Right lung (tissue), 10 donors: ENCODE measurements at places on chromosomes 7 and 10.

DNA sequence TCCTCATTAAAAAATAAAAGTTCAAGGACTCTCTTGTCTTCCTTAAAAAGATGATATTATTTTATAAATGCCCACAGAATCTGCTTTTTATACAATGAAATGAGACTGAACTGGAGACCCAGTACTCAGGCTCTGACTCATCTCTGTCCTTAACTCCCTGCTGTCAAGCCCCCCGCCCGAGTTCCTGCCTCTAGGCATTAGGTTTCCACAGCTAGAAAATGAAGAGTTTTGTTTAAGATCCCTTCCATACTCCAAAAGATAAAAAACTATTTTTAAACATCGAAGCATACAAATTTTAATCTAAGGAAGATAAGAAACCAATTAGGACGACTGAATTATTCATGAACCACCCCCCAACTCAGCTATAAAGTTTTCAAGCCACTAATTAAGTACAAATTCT is 97.7 kb upstream of the FEZF1 start:
- DNase-seq: no peak

DNA sequence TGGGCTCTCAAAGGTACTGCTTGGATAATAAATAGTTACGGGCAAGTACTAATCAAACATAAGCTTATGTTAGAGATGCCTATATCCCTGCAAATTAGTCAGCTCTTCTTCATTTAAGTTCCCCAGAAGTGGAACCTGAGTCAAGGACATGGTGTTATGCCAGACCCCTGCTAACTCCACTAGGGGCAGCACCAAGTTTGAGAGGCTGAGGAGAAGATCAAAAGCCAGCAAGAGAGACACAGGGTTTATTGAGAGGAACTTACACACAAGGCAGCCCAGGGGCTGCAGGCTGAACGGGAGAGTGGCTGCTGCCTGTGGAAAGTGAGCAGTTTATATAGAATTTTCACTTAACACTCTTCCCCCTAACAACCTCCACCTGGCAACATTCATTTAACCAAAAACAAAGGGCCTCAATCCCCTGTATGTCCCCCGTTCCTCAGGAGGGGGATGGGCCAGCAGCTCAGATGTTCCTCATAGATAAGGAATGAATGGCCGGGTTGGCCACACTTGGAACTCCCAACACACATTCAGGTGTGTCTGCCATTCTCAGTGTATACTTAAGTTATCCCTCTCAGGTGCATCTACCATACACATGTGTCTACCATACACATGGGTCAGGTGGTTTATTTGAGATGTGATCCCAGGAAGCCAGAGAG is 62.6 kb upstream of the GHITM start:
- no peak for DNase-seq

DNA sequence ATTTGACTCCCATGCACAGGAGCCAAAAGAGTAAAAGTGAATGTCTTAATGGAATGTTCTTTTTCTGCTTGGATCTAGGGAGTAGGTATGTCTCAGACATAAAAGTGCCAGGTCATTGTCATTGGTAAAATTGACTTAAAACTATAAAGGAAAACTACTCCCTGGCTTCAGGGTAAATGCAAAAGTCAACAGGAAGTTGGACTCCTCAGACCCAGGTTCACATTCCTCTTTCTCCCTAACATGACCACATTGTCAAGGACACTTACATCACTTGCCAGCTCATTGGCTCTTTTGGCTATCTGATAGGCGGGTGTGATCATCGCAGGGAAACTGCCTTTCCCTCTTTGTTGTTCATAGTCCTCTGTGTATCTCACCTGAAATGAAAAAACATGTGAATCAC is 13.7 kb downstream of the NRAP start:
- no peak for DNase-seq

DNA sequence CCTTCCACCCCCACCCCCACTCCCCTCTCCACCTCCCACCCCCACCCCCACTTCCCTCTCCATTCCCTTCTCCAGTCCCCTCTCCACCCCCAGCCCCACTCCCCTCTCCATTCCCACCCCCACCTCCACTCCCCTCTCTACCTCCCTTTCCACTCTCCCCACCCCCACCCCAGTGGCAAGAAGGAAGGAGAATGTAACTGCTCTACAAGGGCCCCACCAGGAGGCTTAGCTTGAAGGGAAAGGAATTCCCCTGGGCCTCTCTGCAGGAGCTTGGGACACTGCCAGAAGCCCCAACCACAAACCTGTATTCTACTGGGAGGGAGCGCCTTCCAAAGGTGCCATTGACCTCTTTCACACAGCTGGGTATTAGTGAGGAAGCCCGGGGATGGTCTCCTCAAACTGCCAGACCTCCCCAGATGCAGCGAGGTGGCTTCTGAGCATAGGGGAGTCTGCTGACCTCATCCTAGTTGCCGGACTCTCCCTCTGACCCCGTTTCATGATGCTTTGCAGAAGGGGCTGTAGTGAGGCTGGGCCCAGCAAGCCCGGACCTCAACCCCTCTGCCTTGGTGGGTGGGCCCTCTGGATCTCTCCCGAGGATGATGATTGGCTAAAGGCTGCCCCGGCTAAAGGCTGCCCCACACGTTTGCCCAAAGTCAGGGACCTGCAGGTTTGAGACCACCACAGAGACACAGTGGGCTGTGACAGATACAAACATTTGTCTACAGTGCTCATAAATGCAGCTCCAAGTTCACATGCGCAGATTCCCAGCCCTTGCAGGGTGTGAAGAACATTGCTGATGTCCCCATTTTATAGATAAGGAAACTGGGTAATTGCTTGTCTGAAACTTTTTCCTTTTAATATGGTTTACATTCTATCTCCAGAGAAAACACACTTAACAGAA is 2.9 kb downstream of the DEPP1 start:
- peak; percentile 61 for DNase-seq

GRCh38 chr7:100171840-100172239 is 3.4 kb upstream of the GAL3ST4 start:
- DNase-seq: no peak

- peak; percentile 11 for DNase-seq
Measured at GRCh38 chr7:32379510-32380112, 110.6 kb downstream of the LSM5 start.

DNA sequence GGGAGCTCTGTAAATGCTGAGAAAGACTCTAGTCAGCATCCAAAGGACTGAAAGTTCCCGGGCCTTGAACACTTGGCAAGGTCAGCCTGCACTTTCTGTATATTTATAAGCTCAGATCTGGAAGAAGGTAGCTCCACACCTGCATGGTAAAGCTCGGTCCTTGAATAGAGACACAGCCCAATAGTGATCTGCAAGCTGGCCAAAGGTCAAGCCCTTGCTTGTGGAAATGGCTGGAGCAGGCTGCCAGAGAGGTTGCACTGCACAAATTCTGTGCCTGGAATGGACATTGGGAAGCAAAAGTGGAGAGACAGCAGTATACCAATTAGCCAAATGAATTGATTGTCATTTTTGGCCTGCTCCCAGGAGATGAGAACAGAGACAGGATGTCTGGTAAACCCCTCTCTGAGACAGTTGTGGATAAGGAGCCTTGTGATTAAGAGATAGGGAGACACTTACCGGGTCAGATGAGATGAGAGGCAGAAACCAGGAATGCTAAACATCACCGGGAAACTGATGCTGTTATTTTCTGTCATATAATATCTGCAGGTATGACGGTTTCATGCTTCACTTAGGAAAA is 8.0 kb upstream of the FRA10AC1 start:
- no peak for DNase-seq

DNA sequence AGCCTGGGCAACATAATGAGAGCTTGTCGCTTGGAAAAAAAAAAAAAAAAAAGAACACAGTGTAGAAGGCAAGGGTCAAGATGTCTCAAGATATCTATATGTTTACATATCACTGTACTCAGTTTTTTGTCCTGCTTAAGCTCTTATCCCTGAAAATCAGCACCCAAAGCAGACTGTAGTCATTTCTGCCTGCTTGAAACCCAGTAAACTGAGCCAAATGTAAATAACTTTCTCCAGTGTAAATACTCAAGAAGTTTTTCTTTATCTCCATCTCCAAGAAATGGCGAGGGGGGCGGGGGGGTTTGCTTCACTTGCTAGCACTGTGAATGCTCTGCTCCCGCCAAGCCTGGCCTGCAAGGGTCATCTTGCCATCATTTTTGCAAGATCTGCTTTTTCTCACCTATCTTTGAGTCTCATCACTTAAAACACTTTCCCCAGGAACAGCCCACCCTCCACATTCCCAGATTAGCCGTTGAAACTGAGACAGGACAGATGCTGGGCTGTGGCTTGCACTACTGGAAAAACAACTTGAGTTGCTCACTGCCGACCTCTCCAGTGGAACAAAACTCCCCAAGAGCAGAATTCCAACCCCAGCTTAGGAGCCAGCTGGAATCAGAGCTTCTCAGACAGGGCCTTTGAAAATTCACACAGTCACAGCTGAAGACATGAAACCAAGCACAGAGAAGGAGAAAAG is 54.6 kb downstream of the AFAP1L2 start:
- DNase-seq: peak; percentile 81

DNA sequence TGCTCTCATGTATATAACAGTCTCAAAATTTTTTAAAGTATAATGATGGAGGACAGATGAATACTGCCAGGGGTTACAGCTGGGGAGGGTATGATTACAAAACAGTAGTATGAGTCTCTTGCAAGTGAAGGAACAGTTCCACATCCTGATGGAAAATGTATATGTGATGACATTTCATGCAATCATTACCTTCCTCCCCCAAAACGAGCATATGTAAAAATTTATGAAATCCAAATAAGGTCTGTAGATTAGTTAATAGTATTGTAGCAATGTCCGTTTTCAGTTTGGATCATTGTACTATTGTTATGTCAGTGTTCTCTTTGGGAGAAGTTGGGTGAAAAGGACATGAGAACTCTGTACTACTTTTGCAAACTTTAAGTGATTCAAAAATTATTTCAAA is 38.0 kb downstream of the DRGX start:
- DNase-seq: no peak

DNA sequence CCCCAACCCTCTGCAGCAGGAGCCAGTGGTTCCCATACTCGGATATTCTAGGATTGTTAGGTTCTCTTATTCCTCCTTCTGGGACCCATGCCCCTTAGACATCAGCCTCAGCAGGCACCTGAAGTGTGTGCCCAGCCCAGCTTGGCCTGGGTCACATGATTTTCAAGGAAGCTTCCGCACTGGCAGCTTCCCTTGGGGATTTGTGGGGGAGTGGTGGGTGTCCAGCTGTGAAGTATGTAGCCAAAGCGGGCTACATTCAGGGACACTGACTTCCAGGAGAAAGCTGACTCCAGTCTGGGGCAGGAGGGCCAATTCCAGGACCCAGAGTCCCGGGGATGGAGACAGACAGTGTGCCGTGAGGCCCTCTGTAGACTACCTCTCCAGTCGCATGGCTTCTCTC is 1.3 kb downstream of the LDB1 start:
- no peak for DNase-seq

DNA sequence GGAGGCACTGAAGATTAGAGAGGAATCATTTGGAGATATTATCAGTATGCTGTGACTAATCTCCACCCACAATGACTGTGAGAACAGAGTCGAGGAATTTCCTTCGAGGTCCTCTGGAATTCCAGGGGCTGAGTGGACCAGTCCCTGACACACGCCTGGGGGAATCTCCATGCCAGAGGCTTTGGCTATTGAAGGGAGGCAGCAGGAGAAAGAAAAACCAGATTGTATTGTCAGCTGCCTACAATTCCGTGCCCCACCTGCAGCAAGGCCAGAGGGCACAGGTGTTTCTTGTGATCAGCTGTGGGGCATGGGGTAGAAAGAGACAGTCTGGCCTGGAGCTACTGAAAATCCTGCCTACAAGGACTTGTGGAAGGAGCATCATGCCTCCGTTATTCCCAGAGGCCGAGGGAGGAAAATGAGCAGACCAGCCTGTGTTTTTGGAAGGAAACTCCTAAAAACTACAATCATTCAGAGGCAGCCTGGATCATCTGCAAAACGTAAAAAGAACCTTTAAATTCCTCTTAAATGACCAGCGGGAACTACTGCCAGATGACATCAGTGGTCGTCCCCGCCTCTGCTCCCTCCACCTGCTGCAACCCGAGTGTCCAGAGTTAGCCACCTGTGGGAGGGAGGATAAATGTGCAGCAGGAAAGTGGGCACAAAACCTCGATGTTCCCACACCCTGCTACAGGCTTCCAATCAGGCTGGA is 25.4 kb upstream of the ANK3 start:
- no peak for DNase-seq

DNA sequence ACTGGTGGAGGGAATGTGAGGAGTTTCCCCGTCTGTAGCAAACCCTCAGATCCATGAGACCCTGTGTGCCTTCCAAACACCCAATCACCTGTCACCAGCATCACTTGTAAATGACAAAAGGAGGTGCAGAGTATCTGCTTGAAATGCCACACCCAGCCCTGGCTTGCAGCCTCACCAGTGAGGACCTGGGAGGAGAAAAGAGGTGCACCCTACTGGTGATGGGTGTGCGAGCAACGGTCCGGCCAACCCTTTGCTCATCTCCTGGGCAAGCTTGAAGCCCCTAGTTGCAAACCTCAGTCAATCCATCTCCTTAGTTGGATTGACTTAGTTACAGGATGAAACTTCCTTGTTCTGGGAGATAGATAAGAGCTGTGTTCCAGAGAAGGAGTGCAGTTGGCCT is 62.4 kb upstream of the WAPL start:
- no peak for DNase-seq

DNA sequence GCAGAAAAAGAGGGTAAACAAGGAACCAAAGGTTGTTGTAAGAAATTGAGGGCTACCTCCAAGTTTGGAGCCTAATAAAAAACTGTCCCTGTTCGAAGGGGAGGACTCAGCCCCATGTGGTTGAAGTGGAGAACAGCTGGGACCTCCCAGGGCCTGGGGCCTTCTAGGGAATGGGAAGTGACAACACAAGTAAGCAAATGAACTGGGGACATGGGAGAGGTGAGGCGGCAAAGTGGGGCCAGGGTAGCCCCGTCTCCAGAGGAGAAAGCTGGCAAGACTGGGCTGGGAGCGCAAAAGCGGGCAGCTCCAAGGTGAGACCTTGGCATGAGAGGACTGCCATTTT is 198.1 kb downstream of the ZNF438 start:
- DNase-seq: no peak

DNA sequence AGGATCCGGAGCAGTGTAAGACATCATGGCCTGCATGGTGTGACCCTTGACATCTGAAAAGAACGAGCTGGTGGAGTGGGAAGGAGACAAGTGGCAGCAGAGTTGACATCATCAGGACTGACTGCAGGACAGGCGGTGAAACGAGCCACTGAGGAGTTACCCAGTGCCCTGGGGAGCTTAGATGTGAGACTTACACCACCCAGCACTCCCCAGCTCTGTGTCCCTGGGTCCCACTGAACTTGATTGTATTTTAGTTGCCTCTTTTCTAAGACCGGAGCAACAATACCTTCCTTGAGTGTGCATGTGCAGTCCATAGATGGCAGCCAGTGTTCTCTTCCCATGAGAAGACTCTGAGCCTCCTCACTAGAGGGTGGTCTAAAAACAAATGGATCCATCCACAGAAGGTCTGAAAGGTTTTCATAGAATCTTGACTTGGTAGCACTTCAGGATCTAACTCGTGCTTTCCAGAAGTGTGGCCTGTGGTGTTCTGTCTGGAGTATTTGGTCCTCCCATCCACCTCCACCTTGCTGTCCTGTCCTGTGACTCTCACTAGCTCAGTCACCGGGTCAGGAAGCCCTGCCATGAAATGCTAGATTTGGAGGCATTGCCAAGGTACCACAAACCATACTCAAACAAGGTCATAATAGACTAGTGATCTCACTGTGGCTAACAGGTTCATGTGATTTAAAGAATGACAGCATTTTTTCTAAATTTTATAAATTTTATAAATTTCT is 59.0 kb downstream of the IKZF1 start:
- DNase-seq: no peak
